Cardiac septum (tissue), 1 donor: ENCODE measurements at places on chromosomes 1 and 21.

GRCh38 chr1:2088458-2088857 is 38.2 kb downstream of the PRKCZ start:
- DNase-seq, result no peak

- peak; percentile 12 for DNase-seq
These were observed 120.7 kb upstream of the SOD1 start for GRCh38 chr21:31538816-31539215.

DNA sequence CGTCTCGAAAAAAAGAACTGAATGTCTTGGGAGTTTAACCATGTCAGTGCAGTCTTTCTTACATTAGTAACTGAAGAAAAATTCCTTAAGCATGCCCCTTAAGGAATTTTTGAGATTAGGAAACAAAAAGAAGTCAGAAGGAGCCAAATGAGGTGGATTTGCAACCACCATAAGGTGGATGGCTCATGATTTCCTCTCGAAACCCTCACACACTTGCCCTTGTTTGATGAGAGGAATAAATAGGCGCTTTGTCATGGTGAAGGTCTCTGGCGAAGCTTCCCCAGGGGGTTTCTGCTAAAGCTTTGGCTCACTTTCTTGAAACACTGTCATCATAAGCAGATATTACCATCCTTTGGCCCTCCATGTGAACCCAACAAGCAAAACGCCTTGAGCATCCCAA is 68.2 kb downstream of the POFUT2 start:
- DNase-seq, result no peak

DNA sequence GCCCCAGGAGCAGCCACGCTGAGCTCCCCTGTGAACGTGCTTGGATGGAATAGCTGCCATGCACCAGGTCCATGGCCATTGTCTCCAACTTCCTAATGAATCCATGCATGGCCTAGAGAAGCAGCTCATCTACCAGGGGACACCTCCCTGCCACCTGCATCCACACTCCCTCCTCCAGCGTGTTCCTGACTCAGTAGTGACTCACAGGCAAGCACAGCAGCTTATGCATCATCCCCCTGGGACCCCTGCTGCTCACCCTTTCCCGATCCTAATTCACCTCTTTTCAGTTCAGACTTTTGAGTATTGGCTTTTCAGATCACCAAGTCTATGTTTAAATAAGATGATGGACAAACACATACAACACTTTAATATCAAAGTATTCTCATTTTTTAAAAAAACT is 39.9 kb upstream of the TADA1 start:
- DNase-seq, result no peak
